ENCODE measurements at places on chromosomes 13 and 19.

- peak; percentile 17 for DNase-seq
Measured at GRCh38 chr13:48925001-48925400, 50.7 kb upstream of the FNDC3A start.

GRCh38 chr13:44879452-44880058, 109.7 kb downstream of the NUFIP1 start:
- peak; percentile 60 for DNase-seq

DNA sequence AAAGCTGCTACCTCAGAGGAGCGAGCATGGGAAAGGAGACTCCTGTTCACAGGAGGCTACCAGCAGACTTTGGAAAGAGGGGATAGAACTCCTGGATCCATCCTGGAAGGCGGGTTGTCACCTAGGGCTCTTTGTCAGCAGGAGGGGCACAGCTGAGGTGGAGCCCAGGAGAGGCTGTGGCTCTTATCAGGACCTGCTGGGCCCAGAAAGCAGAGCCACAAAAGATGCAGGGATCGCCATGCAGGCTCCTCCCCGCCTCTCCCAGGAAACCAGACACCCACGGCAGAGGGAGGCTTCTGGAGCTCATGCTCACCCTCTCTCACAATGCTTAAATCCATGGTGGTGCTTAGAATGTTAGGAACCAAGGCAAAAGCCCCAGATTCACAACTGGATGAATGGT, 994.2 kb downstream of the UQCRFS1 start:
- DNase-seq, result no peak

DNA sequence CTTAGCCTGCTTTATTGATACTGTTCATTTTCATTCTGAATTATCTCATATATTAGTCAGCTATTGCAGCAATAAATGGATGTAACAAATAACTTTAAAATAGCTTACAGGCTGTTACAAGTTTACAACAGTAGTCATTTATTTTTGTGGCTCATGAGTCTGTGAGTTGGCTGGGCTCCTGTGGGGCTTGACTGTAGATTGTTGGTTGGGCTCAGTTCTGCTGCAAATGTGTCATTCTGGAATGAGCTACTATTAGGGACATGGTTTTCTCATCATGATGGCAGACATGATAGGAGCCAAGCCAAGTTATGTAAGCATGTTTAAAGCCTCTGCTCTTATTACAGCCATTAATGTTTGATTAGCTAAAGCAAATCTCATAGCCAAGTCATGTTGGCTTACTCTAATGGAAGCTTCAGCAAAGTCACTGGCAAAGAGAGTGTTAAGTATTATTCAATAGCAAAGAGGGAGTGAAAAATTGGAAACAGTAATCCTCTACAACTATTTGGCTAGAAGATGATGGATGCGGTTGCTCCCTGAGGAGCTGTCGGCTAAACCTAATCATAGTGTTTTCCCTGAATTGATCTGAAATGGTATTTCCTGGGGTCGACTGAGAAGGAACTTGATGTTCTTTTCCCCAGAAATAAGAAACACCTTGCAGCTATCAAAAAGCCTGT, 391.3 kb downstream of the TDRD3 start:
- no peak for DNase-seq

GRCh38 chr13:22399801-22400420, 729.0 kb downstream of the FGF9 start:
- no peak for DNase-seq

- no peak for DNase-seq
Measured at GRCh38 chr13:94598281-94598680, 2.3 kb upstream of the TGDS start.

DNA sequence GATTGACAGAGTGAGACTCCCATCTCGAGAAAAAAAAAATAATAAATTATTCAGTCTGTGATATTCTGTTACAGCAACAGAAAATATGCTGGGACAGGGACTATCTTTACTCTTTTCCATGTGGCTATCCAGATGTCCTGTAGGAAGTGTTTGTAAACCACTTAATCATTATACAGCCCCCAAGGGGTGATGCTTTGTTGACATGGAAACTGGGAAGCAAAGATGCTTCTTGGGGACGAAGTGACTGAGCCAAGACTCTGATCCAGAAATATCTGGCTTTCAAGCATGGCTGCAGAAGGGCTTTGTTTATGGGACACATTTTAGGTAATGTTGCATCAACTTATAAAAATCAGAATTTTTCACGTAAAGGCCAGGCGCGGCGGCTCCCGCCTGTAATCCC, 5.4 kb downstream of the ZNF8 start:
- no peak for DNase-seq

- peak; percentile 3 for DNase-seq
Measured at GRCh38 chr19:30920222-30920621, 429.0 kb downstream of the TSHZ3 start.

DNA sequence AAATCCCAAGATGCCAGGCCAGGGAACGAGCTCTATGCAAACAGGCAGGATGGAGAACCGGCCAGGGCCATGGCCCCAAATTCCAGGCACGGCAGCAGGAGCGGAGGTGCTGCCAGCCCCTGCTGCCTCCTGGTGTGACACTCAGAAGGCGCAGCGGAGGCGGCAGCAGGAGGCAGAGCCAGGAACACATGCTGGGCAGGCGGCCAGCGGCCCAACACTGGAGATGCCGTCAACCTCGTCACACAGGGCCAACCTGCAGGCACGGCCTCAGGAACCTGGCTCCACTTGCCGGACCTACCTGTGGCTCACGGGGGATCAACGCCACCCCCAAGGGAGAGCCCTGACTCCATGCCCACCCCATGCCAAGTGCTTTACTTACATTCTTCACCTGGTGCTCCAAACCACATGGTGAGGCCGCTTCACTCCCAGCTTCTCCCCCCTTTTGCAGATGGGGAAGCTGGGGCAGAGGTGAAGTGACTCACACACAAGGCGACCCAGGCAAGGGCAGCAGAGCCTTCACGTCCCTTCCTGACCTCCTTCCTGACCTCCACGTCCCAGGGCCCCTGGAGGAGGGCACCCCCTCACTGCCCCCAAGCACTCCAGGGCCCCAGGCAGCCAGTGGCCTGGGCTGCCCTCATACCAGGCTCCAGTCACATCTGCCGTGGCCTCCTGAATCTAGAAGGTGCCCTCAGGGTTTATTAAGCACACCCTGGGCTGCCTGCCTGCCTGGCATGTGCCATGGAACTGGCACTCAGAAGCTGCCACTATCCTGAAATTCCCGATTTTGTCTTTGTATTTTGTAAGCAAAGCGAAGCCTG, 43.5 kb downstream of the GGACT start:
- DNase-seq, result no peak

DNA sequence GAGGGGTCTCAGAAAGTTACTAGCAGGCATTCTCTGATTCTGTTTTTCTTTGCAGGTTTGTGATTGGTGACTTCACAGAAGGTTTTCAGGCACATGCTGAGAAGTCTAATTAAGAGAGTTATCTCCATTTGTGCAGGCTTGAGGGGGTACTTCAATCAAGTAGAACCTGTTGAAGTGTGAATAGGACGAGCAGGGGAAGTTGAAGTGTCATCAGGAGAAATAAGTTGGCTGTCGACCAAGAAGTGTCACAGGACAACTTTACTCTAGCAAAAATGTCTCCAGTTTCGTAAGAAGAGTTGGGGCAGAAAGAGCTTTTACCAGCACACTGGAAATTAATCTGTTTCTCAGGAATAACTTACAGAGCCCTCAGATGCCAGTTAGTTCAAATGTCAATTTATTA, 576.5 kb upstream of the SLITRK5 start:
- peak; percentile 79 for DNase-seq

- no peak for DNase-seq
Measured at GRCh38 chr19:11164879-11165406, 9.4 kb upstream of the SPC24 start.

GRCh38 chr19:39057615-39058014, 25.3 kb upstream of the FBXO27 start:
- DNase-seq, result no peak

- DNase-seq, result no peak
Measured at GRCh38 chr13:33307843-33308242, 22.3 kb upstream of the STARD13 start.

DNA sequence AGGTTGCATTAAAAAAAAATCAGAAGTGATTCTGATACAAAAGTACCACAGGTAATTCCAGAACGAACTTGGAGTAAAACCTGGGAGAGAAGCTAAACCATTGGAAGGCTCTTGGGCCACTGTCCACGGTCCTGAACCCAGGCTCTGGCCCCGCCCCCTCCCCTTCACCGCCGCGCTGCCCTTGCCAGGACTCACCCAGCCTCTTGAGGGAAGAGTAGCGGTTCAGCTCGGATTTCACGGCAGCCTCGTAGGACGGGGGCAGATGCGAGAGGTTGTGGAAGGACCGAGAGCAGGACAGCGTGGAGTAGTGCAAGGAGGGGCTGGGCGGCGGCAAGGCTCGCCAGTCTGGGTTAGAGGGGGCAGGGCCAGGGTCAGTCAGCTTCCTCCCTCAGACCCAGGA, 5.7 kb downstream of the SHISA7 start:
- peak; percentile 88 for DNase-seq

DNA sequence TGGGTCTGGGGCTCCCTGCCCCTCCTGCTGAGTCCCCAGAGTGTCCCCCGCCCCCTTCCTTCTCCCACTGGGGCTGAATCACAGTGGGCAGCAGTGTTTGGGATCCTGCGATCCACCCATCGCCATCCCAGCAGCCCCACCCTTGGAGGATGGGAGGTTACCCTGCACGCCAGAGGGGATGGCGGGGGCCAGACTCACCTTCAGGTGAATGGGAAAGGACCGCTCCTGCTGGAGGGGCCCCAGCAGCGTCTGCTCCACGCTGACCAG, 569 bp downstream of the DLEU7 start:
- no peak for DNase-seq

GRCh38 chr13:106183410-106184065, 351.9 kb downstream of the EFNB2 start:
- no peak for DNase-seq

DNA sequence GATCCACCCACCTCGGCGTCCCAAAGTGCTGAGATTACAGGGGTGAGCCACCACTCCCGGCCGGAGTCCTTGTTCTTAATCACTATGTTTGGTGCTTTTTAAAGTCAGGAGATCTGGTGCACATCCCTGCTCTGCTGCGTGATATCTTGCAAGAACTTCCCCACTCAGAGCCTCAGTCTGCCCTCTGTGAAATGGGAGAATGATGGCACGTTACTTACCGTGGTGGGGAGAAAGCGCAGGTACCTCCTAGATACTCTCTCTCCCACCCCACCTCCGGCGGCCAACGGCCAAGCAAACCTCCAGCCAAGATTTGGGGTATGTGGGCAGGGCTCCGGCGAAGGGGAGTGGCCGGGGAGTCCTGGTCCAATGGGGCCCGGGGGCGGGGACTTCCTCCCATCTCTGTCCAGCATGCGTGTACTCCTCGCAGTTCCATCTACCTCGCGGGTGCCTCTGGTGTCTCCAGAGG, at the start of gene RYR1:
Gene RYR1, plus strand, starts transcription at position 424 of the 466 bp plus-strand sequence. CDS start 139 bp downstream, outside the sequence.
- DNase-seq, result peak; percentile 16

- no peak for DNase-seq
Measured at GRCh38 chr13:30593001-30593400, 24.7 kb upstream of the USPL1 start.

DNA sequence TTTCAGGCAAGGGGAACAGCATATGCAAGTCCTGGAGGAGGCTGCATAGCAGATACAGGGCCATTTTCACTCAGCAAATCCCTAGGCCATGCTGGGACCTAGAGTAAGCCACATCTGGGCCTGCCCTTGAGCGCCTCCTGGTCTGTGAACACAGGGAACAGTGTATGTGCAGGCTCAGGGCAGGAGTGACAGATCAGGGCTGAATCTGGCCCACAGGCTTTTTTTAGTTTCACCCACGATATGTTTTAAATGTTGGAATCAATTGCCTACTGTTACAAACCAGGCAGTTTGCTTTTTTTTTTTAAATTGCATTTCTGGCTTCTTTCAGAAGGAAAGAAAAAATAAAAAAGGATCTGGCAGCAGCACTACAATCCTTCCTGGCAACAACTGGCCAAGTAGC, 1.5 kb upstream of the TMEM145 start:
- DNase-seq, result peak; percentile 34

DNA sequence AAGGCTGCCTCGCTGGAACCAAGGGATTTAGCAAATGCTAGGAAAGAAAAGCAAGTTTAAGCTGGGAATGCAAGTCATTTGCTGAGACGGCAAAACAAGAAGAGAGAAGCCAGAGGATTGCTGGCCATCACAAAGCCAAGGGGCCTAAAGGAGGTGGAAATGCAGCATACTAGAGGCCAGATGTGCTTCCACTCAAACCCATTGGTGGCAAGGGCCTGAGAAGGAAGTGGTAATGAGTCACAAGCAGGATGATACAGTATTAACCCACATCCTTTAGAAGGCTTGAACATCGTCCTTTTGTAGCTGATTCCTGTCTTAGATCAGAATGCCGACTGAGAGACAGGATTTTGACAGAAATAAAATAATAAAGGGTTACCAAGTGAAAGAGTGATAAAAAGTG, 68.2 kb downstream of the ITGBL1 start:
- DNase-seq, result peak; percentile 56

DNA sequence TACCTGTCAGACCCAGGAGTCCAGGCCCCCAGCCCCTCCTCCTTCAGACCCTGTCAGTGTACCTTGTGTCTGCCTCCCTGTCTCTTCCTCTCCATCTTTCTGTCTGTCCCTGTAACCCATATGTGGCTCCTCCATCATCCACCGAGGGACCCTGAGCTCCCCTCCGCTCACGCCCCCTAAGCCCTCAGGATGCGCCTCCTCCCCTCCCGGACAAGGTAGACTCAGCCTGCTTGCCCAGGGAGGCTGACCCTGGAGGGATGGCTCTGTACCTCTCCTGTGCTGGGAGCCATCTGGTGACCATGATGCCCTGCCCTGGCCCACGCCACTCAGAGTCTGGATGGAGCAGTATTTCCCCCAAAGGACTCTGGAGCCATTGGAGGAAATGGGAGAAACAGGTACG, 1.0 kb upstream of the CAPN12 start:
- no peak for DNase-seq

DNA sequence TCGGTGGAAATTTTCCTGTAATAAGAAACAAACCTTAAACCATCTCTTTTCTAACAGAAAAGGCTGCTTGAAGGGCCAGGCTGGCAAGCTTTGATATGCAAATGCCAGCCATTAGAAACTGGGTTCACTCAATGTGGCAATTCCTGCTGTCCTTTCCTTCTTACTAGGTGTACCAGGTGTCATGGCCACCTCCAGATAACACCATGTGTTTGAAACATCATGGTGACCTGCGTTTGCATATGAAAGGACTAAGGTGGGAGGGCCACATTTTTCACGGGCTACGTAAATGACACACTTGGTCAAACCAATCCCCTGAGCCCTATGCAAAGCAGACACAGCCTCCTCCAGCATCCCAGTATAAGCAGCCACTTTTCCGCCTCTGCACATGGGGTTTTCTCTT, 789.1 kb upstream of the SLITRK5 start:
- DNase-seq, result peak; percentile 88

DNA sequence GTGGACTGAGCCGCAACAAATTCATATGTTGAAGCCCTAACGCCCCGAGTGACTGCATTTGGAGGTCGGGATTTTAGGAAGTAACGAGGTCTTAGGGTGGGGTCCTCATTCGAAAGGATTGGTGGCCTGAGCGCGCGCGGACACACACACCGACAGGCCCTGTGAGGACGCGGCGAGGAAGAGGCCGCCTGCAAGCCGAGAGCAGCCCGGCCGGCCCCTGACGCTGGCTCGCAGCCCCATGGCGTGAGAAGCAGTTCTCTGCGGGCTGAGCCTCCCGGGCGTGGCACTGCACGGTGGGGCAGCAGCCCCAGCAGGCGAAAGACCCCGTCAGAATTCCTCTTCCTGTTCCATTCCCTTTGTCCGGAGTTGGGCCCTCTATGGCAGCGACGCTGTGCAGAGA, 131.2 kb downstream of the CRYL1 start:
- DNase-seq, result no peak

- DNase-seq, result peak; percentile 23
Measured at GRCh38 chr19:48779636-48780035, 24.3 kb downstream of the FGF21 start.

- DNase-seq, result no peak
Measured at GRCh38 chr13:46359714-46360113, 27.3 kb downstream of the RUBCNL start.
